ENCODE measurements at places on chromosomes 12 and 14. TPM values are rescaled to one million over a fixed set of nuclear protein-coding genes. Genes with fewer than 3 reads are reported as not detected.
A peak's percentile ranks its signal among the peaks of the same experiment; 100 is the strongest.

DNA sequence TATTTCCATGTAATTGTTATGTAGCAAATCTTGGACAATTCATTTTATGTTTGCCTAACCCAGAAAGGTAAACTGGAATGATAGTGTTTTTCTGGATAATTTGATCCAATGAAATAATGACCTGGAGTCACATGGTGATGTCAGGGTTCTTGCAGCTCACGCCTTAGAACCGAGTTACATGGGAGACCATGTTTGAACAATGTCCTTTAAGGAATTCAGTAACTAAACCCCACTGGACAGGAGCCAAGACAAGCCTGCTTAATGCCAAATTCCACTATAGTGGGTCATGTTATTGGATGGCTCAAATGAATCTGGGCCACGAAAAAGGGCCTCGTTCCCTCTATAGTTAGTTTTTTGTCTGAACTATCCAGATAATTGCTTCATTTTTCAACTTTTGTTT lies 255.8 kb upstream of the HMGA2 start:
- no peak for DNase-seq

DNA sequence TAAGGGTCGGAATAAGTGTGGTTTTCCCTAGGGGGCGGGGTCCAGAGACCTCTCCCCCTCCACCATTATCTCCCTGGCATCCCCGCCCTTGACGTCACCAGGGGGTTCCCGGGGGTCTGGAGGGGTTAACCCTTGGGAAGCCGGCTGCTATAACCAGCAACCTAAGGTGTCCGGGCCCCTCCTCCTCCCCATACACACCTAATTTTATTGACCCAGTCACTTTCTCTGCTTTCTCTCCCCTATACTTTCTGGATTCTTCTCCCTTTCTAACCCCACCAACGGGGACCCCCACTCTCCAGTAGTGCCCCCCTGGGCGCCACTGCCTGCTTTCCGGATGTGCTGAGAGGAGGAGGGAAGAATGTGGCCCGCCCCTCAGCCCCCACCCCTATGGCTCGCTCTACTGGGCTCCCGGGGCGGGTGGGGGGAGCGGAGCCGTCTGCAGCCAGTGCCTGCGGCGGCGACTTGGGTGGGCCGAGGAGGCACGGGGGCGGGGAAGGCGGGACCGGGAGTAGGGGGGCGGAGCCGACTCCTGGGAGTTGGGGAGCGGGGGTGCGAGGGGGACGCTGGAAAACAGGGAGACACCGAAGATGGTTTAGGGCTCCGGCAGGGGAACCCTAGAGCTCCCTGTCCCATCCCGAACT lies 1.8 kb downstream of the GLI1 start:
- peak; percentile 97 for DNase-seq

- no peak for DNase-seq
These were observed 7.6 kb downstream of the RNASE11 start for GRCh38 chr14:20580242-20580641.

DNA sequence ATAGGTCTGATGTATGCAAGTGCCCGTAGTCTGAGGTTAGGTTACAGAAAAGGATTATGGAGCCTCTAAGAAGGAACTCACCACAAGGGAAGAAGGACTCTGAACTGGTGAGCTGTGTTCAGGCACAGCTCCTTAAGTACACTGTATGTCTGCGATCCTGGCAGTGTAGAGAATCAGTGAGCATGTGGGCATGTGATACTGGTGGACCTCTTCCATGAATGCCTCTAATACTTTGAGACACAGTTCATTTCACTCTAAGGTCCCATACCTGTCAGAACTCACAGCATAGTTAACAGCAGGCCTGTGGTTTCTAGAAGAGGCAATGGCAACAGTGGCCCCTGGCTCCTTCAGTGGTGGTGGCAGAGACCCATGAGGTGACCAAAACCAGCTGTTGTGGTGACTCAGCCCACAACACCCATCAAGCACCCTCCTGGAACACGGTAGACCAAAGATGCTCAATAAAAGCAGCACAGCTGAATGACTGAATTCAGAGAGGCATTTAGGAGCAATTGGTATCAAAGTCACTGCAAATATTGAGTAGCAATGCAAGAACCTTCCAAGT lies 6.9 kb upstream of the OR6J1 start:
- no peak for DNase-seq

The TAS2R9 gene
- total RNA-seq = not detected

The STYK1 gene
- 0.37 TPM for total RNA-seq

The CDCA3 gene
- 48.6 TPM for total RNA-seq

The CCDC197 gene
- not detected for total RNA-seq

The HOXC12 gene
- not detected for total RNA-seq

All from H9 (cell line).